ENCODE measurements at places on chromosomes 4 and X.
A peak's percentile ranks its signal among the peaks of the same experiment; 100 is the strongest.

GRCh38 chr4:151558496-151559113, 149.6 kb downstream of the FHIP1A start:
- no peaks in the 10 kb centered on the region for H3K27me3 ChIP-seq
- no peaks in the 10 kb centered on the region for H3K36me3 ChIP-seq
- no peaks in the 10 kb centered on the region for H3K4me1 ChIP-seq
- H3K27ac ChIP-seq = no peak overlapping the region

GRCh38 chr4:147933316-147933715, 201.4 kb downstream of the ARHGAP10 start:
- no peak overlapping the region for H3K27ac ChIP-seq
- peak; percentile 15 for DNase-seq
- H3K4me1 ChIP-seq = no peaks in the 10 kb centered on the region
- no peaks in the 10 kb centered on the region for H3K27me3 ChIP-seq

DNA sequence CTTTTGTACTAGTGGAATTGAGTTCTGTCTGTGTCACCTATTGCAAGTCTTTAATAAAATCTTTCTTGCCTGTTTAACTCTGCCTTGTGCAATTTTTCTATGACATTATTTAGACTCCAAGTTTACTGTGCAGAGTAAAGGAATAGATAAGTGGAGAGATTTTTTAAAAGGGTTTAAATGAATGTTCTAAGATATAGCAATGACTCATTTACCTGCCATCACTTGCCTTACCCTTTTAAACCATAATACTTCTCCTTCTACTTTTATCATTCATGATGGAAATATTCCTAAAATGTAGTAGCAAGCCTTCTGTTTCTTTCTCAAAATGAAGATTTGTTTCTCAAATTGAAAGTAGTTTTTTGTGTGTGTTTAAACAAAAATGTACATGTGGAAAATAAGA, 782.8 kb upstream of the MAGEB2 start:
- H3K36me3 ChIP-seq = no peaks in the 10 kb centered on the region
- DNase-seq = no peak
- no peaks in the 10 kb centered on the region for H3K4me1 ChIP-seq
- H3K27me3 ChIP-seq = no peaks in the 10 kb centered on the region

DNA sequence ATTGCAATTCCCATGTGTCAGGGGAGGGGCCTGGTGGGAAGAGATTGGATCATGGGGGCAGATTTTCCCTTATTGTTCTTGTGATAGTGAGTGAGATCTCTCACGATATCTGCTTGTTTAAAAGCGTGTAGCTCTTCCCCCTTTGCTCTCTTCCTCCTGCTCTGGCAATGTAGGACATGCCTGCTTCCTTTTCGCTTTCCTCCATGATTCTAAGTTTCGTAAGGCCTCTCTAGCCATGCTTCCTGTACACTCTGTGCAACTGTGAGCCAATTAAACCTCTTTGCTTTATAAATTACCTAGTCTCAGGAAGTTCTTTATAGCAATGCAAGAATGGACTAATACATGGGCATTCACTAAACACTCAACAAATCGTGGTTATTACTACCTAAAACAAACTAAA, 37.2 kb upstream of the PAPSS1 start:
- no peaks in the 10 kb centered on the region for H3K27me3 ChIP-seq
- DNase-seq = no peak
- no peaks in the 10 kb centered on the region for H3K36me3 ChIP-seq
- no peaks in the 10 kb centered on the region for H3K4me1 ChIP-seq
- H3K27ac ChIP-seq = no peak overlapping the region

GRCh38 chrX:40943093-40943641, 142.1 kb upstream of the USP9X start:
- DNase-seq = no peak
- H3K4me1 ChIP-seq = no peaks in the 10 kb centered on the region
- no peak overlapping the region for H3K27ac ChIP-seq
- no peaks in the 10 kb centered on the region for H3K36me3 ChIP-seq
- peaks cover 9% of the 10 kb centered on the region for H3K27me3 ChIP-seq

DNA sequence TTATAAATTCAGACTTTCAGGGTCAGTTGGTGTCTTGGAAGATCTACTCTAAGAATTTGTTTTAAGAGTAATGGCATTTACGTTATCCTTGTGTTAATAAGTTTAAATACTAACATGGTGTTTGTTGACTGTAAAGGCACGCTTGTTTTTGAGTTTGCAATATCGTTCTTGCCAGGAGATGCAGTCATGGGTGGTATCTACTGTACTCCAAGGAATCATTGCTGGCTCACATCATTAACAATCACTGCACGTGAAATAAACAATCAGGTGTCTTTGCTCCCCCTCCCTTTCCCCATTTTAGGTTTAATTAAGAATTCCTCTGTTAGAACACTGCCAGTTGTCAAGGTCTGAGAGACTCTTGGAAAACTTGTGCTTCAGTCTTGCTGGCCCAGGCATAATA, 1.6 kb downstream of the HHIP start:
- H3K4me3 ChIP-seq = no peak overlapping the region
- peaks cover 4% of the 10 kb centered on the region for H3K4me1 ChIP-seq
- H3K27me3 ChIP-seq = peaks cover 38% of the 10 kb centered on the region
- no peaks in the 10 kb centered on the region for H3K36me3 ChIP-seq
- H3K27ac ChIP-seq = no peak overlapping the region
- DNase-seq = no peak

DNA sequence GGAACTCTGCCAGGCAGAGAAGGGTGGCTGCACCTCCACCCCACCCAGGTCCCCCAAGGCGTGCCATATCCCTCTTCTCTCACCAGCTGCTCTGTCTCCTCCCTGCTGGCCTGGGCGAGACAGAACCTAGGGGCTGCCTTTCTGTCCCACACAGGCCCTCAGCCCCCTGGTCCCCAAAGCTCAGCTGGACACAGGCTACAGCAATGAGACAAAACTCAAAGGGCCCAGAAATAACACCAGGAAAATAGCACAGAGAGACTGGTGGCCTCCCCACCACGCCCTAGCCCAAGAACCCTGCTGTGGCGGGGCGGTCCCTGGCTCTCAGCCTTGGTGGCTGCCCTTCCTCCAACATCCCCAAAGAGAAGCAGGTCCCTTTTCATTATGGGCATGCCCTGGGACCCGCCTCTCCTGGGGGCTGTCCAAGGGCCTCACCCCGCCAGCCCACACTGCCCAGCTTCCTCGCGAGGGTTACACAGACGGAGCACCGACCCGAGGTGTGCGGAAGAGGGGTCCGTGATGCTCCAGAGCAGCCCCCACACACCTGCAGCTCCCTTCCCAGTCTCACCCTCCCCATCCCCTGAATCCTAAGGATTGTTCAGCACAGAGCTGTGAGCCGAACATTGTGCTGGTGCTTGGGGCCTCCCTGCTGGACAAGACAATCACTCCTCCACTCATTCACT, 67.7 kb upstream of the HMX1 start:
- H3K4me3 ChIP-seq = no peak overlapping the region
- peaks cover 5% of the 10 kb centered on the region for H3K4me1 ChIP-seq
- H3K27ac ChIP-seq = no peak overlapping the region
- no peaks in the 10 kb centered on the region for H3K27me3 ChIP-seq

DNA sequence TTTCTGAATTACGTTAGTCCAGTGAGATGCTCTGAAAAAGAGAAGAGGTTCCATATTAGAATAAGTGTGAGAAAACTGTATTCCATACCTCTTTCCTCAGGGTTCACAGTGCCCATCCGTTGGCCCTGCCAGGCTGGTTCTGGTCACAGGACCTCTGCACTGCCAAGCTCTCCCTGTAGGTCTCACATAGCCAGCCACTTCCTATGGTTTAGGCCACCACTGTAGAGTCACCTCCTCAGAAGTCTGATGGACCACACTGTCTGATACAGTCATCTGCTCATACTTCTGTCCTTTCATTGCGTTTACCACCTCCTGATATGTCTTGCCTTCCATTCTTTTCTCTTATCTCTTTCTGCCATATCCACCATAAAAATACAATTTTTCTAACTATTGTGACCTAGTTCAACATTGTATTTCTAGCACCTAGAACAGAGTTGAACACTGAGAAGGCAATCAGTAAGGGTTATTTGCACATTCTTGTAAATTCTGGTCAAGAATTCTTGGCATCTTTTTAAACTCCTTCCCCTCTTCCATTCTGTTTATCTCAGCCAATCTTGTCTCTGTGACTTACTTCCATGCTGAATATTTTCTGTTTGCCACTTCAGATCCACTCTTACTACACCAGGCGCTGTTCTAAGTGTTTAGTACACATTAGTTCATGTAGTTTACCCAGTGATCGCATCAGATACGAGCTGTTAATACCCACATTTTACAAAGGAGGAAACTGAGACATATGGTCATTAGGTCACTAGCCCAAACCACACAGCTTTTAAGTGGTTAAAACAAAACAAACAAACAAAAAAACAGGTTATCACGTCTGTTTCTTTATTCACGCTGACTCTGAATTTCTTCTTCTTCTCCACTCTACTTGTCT, 125.6 kb downstream of the CBR4 start:
- no peak overlapping the region for H3K27ac ChIP-seq
- H3K4me3 ChIP-seq = no peak overlapping the region
- peaks cover 4% of the 10 kb centered on the region for H3K36me3 ChIP-seq
- peaks cover 34% of the 10 kb centered on the region for H3K4me1 ChIP-seq

- H3K27me3 ChIP-seq = no peaks in the 10 kb centered on the region
- peak; percentile 11 for DNase-seq
- peaks cover 7% of the 10 kb centered on the region for H3K36me3 ChIP-seq
- peaks cover 10% of the 10 kb centered on the region for H3K4me1 ChIP-seq
- no peak overlapping the region for H3K27ac ChIP-seq
These were observed 28.7 kb downstream of the CC2D2A start for GRCh38 chr4:15498356-15498755.

DNA sequence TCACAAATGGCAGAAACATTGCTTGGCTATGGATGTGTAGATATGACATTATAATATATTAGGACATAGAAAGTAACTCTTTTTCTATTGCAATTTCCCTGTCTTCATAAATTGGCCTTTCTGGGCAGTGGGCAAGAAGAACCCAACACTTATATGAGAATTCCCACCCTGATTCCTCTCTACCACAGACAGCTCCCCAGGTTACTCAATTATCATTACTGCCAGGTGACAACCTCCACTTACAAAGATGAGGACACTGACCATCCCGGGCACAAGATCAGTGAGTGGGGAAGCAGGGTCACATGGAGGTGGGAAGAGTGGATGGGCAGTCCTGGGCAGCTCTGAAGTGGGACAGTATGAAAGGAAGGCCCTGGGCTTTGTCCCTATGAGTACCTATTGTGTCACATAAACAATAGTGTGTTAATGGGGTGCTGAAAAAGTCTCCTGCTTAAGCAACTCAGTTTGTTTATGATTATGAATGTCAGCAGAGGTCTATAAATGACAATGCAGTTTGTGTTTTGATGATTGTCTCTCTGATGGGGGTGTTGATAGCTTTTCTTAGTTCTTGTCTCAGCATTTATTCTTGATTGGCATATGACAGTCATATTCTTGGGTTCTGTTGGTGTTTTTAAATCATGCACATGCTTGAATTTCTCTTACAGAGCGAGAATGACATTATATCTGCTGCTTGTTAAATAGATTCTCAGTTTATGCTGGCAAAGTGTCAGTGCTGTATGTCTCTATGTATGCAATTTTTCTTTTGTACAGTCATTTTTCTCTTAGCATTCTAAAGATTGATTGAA, 99.9 kb downstream of the SLIT2 start:
- no peaks in the 10 kb centered on the region for H3K27me3 ChIP-seq
- no peak overlapping the region for H3K27ac ChIP-seq
- H3K36me3 ChIP-seq = no peaks in the 10 kb centered on the region
- DNase-seq = no peak
- no peak overlapping the region for H3K4me3 ChIP-seq
- H3K4me1 ChIP-seq = no peaks in the 10 kb centered on the region

- H3K36me3 ChIP-seq = no peaks in the 10 kb centered on the region
- DNase-seq = no peak
- no peak overlapping the region for H3K4me3 ChIP-seq
- H3K4me1 ChIP-seq = peaks cover 23% of the 10 kb centered on the region
- no peak overlapping the region for H3K27ac ChIP-seq
- no peaks in the 10 kb centered on the region for H3K27me3 ChIP-seq
These were observed 38.9 kb downstream of the AFF1 start for GRCh38 chr4:86973668-86974067.

All from lung (tissue), 17 donors.